BJ (cell line): ENCODE measurements at places on chromosomes 11 and 22.

DNA sequence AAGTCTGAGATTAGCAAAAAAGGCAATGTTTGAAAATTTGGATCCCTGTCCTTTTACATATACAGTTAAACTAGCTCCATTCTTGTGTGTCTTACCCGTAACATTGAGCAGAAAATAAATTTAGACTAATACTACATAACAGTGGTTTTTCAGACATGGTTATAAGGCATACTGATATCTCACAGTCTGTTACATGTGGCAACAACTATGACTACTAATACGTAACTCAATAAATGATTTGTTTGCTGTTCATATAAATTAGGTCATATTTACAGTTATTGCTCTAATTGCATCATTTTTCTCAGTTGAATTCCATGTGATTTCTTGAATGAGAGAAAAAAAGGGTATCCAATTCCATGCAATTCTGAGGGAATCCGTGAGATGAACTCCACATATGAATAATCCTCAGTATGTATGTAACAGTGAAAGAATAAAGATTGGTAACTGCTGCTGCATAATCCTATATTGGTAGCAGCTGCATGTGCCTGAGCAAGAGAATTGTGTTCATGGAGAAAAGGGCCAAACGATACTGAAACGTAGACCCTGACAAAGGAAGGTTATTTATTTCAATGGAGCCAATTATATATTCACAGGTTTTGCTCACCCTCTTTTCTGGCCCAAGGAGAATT, 390.9 kb upstream of the ARHGAP42 start:
- DNase-seq: no peak

- no peak for DNase-seq
Measured at GRCh38 chr11:69880826-69881445, 61.7 kb upstream of the FGF3 start.

- no peak for DNase-seq
Measured at GRCh38 chr22:31233001-31233400, 20.9 kb downstream of the LIMK2 start.

DNA sequence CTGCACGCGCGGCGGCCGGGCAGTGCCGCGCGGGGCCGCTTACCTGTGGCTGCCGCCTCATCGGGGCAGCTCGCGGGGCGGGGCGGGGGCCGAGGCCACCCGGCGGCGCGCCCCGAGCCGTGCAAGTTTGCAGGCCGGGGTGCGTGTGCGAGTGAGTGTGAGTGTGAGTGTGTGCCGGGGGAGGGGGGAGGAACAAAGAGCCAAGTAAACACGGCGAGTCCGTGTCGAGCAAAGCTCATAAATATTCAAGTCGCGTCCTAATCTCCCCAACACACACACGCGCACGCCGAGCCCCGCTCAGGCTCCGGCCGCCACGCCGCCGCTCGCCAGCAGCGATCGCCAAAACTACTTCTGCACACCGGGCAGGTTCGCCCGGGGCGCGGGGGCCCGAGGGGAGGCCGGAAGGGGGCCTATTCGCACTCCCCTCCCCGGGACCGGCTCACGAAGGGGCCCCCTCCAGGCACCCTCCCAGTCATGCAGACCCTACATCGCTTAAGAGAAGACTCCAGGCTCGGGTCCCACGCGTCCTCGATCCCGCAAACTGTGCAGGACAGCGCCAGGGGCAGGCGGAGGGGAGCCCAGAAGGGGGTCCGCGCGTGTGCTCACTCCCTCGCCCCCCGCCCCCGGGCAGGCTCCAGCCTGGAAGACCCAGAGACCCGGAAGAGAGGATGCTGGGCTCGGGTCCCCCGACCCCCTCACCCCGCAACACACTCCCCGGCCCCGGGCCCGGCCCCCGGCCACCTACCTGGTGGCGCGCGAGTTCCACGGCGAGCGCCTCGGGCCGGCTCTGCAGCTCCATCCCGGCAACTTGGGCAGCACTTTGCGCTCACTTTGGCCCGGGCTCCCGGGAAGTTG, 827 bp downstream of the PHF21B start:
- DNase-seq: no peak

DNA sequence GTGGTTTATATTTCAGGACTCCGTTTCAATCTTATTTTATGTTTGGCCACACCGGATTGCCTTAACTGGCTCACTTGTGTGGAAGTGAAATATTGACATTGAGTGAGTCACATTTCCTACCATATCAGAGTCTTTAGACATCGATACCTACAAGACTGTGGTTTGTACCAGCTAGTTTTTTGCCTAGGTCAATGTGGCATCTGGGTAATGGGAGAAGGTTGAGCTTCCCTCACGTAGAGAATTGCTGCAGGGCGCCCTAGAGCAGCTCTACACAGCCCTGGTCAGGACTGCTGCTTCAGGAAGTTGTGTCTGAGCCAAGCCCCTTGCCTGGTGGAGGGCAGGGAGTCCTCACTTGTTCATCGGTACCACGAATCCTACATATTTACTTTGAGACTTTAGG, 1.6 kb downstream of the GRAMD1B start:
- no peak for DNase-seq

DNA sequence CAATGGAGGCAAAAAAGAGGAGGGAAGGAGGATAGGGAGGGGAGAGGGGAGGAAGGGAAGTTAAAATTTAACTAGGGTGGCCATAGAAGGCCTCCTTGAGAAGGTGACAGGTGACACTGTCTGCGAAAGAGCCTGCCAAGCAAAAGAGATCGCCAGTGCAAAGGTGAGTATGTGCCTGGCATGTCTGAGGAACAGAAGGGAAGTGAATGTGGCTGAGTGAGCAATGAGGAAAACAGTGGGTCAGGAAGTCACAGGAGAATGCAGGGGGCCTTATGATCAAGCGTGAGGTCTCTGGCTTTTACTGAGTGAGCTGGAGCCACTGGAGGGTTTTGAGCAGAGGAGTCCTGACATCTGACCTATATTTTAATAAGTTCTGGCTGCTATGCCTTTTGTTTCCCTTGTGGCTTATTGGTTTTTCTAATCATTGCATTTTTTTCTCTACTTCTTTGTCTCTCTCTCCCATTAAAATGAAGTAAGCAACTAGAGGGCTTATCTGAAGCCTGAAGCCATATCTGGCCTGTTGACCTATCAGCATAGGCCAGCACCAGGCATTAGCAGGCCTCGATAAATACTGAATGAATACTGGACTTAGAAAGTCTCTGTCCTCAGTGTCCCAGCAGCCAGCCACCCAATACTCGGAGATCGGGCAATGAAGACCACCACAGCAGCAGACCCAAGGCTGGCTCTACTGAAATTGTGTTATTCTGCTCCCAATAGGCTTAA, 5.6 kb downstream of the AP1B1 start:
- no peak for DNase-seq

DNA sequence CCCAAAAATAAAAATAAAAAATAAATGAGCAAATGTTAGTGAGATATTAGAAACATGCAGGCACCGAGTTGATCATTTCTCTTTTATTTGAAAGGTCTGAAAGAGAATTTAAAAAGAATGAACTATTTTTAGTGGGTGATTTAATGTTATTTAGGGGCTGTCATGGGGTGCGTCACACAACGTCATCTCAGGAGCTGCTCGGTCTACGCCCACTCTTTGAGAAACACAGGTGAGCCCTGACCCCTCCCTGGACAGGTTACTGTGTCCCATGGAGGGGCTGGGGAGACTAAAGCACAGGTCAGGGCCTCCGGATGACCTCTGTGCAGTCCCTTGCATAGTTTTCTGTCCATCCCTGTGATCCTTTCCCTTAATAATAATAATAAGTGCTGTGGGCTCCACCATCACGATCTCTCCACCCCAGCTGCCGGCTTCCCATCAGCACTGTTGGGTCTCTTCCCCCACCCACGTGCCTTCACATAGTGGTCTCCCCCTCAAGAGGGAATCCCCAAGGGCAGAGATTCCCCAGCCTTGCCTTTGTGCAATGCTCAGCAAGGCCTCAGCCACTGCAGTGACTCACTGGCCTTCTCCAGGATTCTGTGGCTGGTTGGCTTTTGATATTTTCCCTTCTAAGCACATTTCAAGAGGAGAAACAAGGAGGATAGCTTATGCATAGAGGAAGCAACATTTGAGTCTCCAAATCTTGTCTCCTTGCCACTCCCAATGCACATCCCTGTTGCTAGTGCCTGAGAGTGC, 159.9 kb downstream of the TTC17 start:
- no peak for DNase-seq

DNA sequence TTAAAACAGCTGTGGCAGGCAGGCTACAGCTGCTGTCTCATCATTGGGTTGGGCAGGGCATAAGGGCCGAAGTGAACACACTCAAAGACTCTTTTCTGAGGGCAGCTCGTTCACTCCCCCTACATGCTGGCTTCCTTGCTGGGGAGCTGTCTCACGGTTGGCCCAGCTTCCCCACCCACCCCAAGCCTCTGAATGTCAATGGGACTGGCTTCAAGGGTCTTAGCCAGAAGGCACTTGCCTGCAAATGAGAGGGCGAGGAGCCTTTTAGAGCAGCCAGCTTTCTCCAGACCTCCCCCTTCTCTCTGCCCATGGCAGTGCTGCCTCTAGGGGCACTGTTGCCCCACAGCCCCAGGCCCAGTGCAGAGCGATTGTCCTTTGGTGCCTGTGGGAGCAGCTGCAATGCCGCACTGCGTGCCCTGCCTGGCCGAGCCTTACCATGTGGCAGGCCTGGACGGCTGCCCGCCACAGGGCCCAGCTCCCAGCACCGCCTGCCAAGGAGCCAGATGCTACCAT, 94.7 kb upstream of the RASSF10 start:
- no peak for DNase-seq

DNA sequence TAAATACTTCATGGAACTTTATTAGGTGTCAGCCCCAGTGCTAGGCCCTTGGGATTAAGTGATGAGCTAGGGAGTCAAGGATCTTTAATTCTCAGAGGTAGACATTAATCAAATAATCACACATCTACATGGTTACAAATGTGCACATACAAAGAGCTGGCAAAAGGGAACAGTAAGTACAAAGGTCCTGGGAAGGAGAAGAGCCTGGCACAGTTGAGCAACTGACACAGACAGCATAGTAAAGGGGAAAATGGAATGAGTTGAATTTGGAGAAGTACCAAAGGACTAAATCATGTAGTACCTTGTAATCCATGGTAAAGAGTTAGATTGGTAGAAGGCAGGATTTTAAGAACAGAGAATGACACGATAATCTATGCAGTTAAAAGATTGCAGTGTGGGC, 116.3 kb downstream of the APIP start:
- no peak for DNase-seq

GRCh38 chr11:93972790-93973189, 48.4 kb upstream of the HEPHL1 start:
- no peak for DNase-seq

DNA sequence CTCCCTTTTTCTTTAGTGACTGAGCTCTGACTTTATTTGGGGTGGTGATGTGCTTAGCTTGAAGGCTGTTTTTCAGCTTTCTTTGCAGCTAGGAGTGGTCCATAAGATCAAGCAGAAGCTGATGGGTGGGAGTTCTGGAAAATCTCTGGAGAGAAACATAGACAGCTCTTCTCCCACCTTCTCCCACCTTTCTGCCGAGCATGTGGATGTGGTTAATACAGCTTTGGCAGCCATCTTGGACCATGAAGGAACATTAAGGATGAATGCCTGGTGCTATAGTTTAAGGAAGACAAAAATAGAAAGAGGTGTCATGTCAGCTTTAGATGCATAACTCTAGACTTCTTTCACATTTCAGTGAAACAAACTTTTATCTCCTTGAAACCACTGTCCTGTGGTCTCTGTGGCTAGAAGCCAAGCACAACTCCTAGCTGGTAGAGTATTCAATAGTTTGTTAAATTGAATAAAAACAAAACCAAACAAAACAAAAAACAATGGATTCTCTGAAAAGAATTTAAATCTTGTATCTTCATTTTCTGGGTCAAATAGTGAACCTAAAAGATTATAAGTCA, 203.6 kb upstream of the SESN3 start:
- no peak for DNase-seq

DNA sequence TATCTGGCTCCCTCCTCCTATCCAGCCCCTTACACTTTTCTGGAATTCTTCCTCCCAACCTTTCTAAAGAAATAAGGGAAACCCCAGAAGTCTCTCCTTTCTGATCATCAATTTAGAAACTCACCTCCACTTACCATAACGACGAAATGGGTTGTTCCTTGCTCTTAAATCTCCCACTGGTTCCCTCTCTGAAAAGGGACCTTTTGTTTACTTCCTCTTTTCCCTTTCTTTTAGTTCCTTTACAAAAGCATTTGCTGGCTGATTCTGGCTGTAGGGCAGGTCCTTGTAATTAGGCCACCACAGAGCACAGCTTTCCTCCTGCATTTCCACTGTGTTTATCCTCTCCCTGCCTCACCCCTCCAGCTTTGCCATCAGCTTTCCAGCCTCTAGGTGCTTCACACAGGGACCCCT, 12.0 kb downstream of the JAML start:
- DNase-seq: no peak

DNA sequence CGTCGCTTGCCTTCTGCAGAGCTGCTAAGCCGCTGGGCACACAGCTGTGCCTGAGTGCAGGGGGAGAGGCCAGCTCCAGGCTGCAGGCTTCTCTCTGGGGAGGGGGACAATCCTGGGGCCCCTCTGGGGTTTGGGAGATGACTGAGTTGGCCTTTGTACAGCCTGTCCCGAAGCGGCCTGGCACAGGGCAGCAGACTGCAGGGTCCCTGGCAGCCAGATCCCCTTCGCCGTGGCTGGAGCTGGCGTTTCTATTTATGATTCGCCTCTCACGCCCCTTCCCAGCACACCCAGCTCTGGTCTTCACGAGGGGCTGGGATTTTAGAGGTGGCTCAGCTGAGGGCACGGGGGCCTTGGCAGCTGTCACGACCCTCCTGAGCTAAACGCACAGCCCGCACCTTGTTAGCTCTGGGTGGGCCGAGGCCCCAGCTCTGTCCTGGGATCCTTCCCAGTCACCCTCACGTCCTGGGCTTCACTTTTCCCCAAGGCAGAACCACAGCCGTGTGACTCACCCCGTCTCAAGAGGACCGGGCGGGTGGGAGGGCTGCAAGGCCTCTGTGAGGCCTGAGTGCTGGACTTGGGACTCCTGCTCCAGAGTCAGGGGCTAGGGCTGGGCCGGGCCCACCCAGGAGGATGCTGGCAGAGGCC, 18.4 kb downstream of the OSBPL5 start:
- DNase-seq: no peak

GRCh38 chr22:45891471-45891995, 85.4 kb downstream of the WNT7B start:
- no peak for DNase-seq

- DNase-seq: no peak
Measured at GRCh38 chr11:79940974-79941735, 500.3 kb upstream of the TENM4 start.

GRCh38 chr11:64743591-64744543, at the start of gene RASGRP2:
Gene RASGRP2 (minus strand): TSS chr11:64744142. CDS start chr11:64742866, 1,276 bp downstream.
- DNase-seq: no peak

DNA sequence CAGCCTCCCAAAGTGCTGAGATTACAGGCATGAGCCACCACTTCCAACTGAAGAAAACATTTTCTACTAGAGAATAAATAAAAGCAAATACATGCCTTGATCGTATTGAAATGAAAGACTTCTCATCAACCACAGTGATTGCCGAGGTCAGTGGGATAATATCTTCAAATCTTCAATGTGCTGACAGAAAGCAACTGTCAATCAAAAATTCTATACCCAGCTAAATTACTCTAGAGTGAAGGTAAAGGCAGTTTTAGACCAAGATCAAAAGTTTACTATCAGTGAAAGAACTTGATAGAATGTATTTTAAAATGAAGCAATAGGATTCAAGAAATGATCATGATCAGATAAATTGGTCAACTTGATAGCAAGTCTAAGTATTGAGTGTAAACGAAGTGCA, 130.6 kb downstream of the BRD1 start:
- no peak for DNase-seq

GRCh38 chr11:61349189-61349751, 12.4 kb downstream of the CYB561A3 start:
- DNase-seq: no peak
